ENCODE measurements at places on chromosomes 5 and 9.

DNA sequence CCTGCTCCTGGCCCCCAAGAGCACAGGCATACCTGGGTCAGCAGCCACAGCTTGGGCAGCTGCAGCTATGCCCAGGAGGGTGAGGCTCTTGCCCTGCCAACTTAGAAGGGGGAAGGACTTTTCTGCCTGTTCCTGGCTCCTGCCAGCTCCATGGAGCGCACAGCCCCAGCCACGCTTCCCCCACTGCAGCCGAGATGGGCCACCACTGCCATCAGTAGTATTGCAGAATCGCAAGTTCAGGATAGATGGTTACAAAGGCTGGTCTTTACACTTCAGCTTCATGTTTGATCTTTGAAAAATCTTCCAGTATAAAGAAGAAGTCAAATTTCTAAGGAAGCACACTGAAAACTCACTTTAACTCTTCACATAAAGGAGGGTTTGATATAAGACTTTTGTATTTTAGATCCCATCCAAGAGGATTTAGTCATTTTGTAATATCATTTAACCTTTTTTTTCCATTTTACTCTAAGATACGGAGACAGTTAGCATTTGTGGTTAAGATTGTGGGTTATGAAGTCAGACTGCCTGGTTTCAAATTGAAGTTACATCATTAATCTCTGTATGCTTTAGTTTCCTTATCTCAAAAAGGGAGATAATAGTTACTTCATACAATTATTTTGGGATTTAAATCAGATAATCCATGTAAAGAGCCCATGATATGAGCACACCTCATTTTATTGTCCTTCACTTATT, 81.8 kb downstream of the NLN start:
- DNase-seq: no peak

DNA sequence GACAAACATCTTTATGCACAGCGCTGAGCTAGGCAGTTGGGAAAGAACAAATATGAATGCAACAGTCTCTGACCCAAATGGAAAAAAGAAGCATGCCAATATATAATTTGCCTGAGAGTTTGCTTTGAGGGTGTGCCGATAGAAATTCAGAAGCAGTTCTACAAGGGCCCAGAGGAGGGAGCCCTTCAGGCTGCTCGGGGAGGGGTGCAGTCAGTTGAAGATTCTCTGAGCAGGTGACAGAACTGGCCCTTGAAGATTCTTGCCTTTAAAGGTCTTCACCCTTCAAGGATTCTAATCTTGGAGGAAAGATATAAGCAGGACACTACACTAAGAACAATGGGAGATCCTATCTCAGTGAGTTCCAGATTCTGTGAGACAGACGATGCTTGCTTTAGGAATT, 3.7 kb upstream of the PAPPA start:
- DNase-seq: no peak

GRCh38 chr9:69143291-69143690, 30.8 kb upstream of the TJP2 start:
- no peak for DNase-seq

GRCh38 chr9:114827641-114828302, 21.9 kb upstream of the TNFSF15 start:
- DNase-seq: no peak

DNA sequence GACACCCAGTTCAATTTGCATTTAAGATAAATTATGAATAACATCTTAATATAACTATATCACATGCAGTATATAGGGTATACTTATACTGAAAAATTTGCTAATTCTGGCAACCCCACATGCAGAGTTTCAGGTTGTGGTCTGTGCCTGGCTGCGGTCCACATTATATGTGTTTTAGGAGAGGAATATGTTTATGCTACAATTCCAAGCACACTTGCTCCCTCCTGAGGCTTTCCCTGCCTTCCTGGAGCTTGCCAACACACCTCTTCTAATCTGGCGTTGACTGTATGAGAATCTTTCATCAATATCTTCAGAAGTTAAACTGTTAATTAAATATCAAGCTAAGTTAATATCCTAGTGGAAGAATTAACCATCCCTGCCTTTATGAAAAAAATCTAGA, 45.2 kb downstream of the SEMA5A start:
- no peak for DNase-seq

DNA sequence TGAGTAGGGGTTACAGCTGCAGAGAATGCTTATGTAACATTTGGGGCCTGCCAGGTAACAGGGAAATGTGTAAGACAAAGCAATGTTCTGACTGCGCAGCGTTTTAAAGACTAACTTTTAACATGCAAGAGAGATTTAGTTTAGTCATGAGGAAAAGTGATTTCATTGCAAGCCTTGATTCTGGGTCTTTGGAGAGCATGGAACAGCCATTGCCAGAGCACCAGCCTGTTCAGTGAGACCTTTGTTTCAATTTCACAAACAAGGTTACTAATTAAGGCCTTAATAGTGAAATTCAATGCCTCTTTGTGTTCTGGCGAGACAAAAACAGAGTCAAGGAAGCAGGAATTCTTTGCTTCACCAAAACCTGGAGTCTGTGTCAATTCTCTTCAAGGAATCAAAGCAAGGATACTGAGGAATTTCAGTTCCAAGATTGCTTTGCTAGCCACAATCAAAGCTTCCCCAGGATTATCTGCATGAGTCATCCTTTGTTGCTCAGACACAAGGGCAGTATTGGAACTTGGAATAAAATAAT, 14.4 kb downstream of the CKMT2 start:
- DNase-seq: peak; percentile 23

Data from HTR-8/SVneo (cell line).